ENCODE measurements at places on chromosomes 6 and 20.

DNA sequence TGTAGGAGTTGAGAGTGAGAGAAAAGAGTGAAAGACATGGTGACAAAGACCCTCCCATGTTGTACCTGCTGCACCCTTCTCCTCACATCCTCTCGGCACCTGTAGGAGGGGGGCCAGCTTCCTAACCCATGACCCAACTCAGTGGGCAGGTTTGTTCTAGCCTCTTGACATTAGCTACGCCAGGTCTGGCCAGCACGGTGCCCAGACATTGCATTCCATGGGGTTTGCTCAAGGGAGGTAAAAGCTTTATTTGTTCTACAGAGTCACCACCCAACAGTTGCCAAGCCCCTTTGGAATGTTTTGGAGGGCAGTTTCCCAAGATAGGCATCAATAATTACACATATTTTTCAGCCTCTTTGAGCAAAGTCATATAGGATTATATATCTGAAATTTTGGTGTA lies 22.7 kb upstream of the TGM6 start:
- no peak for DNase-seq

- no peak for DNase-seq
Observed at GRCh38 chr6:114712129-114712662, 369.4 kb upstream of the HS3ST5 start.

DNA sequence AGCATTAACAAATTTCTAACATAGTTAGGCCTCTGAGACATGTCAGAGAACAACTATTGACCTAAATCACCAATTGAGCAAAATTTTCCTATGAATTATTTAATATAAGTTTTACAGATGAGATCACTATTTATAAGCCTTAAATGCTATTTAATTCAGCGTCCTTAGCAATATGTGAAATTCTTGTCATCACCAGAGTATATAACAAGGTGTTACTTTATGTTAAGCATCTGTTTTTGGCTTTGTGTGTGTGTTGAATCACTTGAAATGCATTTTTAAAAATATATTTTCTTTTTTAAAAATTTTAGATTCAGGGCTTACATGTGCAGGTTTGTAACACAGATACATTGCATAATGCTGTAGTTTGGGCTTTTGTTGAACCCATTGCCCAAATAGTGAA lies 794.1 kb downstream of the EYS start:
- no peak for DNase-seq

GRCh38 chr6:28673787-28674671 lies 148.3 kb downstream of the GPX5 start:
- no peak for DNase-seq

DNA sequence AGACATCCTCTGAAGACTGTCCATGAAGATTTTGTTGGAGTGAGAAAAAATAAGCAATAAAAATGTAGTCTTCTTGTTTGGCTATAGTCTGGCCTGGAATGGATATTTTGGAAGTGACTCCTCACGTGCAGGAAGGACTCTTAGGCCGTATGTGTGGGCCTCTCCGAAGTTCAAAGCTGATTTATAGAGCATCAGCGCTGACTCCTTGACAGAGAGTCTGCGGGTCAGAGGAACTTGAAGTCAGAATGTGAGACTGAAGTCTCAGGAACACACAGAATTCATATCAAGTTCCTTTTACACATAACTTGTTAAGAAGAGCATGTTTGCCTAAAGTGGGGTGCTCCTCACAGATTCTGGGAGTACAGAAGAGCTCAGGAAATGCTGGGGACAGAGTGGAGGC lies 36.1 kb downstream of the EDN3 start:
- DNase-seq: no peak
